ENCODE measurements at places on chromosomes 6 and 20.

DNA sequence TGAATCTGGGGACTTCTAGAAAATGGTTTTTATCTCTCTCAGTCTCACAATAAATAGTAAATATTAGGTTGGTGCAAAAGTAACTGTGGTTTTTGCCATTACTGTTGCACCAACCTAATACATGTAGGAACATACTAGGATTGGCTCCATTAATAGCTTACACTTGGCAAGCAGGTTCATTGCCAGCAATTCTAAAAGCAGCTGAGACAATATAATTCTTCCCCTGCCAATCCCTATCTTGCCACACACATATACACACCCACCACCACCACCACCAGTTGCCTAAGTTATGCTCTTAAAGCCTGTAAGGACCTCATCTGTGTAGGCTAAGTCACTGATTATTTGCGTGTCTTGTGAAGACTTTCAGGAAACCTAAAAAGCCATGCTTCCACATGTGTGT, 145.1 kb downstream of the KIF16B start:
- DNase-seq, result no peak

DNA sequence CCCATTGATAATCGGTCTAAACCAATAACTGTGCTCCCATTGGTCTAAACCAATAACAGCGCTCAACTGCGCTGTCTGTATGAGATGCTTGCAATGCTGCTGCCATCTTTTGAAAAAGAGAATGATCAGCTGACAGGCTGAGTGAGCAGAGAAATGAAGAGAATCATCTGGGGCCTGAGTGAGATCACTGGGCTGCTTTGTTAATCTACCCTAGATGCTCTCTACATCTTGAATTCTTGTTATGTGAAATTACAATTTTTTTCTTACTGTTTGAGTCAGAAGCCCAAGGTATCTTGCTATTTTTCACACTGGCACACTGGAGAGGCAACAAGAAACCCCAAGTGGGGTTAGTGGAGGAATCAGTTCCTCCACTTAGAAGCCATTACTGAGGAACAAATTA, 91.5 kb upstream of the GCM1 start:
- DNase-seq, result no peak

DNA sequence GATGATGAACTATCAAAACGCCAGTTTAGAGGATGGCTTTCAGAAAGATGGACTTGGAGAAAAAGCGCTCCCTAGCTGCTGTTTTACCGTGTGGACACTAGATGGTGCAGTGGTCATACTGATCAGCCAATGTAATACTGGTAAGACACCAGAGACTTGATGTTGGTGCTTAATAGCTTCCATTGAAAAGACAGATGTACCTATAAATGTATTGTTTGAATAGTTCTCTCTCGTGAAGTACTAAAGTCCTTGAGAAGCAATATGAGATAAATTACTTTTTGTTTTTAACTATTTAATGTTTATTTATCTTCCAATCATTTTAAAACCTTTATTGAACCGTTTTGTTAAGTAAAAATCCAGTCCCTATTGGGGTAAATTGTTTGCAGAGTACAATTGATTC, 63.9 kb upstream of the FUCA2 start:
- peak; percentile 85 for DNase-seq

DNA sequence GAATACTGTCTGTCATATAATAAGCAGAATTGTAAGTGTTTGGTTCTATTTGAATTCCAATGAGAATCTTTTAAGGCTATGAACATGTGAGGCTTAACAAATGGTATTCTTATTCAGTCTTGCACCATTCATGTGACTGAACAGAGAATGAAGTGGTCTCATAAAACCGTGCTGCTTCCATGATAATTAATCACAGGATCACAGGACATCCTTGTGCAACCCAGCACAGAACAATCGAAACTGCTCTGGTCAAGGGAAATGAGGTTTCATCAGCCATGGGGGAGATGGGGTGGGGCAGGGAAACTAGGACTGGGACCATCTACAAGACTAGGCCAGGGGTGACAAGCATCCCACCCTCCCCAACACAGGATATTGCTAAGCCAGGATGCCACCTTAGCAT, 6.0 kb downstream of the PPIL6 start:
- no peak for DNase-seq

- DNase-seq, result no peak
Measured at GRCh38 chr6:50826037-50826761, 7.5 kb downstream of the TFAP2B start.

DNA sequence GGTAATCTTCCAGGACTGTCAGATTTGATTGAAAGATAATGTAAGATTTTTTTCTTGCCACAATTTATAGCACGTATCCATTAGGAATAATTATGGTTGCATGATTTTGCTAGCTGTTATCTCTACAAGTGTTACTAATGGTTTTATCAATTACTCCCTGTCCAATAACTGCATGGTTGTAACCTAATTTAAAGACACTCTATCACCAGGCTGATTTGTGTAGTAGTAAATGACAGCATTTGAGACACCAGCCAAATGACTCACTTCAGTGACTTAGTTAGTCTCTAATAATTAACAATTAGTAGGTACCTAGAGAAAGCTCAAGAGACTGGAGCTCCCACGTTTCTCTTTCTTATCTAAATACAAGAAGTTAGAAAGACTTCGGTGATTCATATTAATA, 453.8 kb upstream of the POU3F2 start:
- no peak for DNase-seq

- DNase-seq, result peak; percentile 13
Measured at GRCh38 chr6:100775667-100776066, 105.5 kb downstream of the ASCC3 start.

DNA sequence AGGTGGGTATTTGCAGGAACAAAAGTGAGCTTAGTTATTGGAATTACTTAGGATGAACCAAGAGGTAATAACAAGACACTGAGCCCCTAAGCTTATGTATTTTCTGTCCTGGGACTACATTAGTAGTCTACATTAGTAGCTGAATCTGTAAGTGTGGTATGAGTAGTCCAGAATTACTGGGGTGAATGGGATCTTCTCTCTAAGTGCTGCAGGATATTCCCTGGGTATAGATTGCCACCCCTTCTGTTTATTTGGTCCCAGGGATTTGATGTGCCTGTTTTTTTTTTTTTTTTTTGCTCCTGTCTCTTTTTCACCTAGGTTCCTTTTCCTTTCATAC, 5.9 kb downstream of the CD2AP start:
- no peak for DNase-seq

DNA sequence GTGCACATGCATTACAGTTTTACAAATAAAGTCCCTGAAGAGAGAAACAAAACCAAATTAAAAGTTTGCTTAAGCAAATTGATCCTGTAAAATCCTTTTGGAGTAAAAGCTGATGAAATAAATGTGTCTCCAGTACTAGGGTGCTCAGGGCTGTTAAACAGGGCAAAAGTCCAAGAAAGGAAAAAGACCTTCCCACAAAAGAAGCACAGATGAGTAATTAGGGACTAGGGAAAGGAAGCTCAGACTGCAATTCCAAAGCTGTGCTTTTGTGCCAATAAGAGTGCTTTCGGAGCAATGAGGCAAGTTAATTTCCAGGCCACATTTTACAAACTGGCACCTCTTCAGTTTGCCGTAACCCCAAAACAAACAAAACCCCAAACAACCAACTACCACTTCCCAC, 10.4 kb upstream of the RNF182 start:
- no peak for DNase-seq

DNA sequence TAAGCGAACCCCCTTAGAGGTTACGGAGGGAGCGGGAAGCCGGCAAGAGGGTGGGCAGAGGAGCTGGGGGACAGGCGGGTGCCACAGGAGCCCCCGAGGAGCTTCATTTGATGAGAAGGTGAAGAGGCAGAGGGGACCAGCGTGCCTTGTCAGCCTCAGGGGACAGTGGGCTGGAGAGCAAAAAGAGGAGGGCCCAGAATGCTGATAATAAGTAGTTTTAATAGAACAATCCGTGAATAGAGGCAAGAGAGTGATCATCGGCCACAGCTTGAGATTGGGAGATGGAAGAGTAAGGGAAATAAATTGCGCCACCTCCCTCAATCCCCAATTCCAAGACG, 1.3 kb downstream of the COL19A1 start:
- peak; percentile 52 for DNase-seq

DNA sequence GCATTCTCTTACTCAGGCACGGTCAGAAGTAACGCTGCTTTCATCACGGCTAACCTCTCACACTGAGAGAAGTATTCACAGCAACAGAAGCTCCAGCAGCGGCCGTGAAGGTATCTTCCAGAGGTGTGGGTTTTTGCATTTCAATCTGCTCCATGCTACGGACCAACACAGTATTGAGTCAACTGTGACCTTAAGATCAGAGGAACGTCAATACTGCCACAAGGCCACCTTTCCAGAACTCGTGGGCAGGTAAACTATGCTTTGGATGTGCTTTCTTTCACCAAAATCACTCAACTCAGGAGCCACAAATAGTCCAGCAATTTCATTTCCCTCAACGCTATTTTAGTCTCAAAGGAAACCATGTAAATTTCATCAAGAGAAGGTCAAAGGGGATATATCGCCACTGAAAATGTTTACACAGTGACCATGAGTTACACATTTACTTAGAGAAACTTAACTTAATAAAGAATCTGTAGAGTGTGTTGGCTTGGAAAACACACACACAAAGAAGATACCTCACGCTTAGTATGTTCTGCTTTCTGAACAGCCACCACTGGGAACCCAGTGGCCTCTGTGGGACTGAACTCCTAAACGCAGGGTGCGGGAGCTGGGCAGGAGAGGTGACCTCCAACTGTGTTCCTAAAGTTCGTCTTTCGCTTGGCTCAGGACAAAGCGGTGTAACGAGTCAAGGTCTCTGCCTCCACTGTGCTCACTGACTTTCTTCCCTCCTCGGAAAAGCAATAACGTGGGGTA, 27.9 kb downstream of the TXNDC5 start:
- no peak for DNase-seq

GRCh38 chr6:123480986-123481385, 155.8 kb downstream of the TRDN start:
- DNase-seq, result no peak

GRCh38 chr20:10641893-10642292, 31.9 kb downstream of the JAG1 start:
- no peak for DNase-seq

GRCh38 chr6:31568537-31568961, 3.5 kb upstream of the LTA start:
- no peak for DNase-seq

DNA sequence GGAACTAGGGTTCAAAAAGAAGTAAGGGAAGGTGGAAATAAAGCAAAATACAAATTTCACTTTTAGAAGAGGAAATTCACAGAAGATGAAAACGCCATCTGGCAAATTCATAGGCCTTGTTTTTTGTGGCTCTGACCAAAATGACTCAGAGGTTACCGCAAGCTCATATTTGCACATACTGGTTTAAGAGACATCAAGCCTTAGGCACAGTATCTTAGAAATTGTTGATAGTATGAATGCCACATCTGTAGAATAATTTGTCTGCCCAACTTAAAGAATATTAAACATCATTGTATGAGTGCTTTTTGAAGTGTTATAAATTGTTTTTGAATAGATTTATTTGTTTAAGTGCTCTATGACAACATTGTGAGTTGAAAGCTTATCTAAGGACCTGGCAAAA, 10.6 kb downstream of the TAAR1 start:
- no peak for DNase-seq

- no peak for DNase-seq
Measured at GRCh38 chr6:15386756-15387112, 140.9 kb downstream of the JARID2 start.

GRCh38 chr20:5705827-5706226, 44.4 kb upstream of the SHLD1 start:
- no peak for DNase-seq

DNA sequence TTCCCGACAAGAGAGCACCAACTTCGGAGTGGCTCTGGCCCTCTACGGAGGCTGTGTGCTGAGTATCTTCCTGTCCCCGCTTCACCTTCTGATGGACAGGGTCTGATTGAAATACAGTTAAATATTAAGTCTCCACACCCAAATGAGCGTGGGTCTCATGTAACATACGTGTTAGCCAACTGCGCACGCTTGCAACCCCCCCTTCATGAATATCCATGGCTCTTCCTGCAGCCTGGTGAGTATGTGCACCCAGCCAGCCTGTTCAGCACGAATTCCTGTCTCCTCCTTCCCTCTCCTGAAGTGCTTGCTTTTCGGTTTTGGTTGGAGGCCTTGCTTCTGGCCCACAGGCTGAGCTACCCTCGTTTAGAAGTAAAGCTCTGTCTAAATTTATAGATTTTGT, 102.9 kb upstream of the FRMD1 start:
- DNase-seq, result no peak

- no peak for DNase-seq
Measured at GRCh38 chr6:142568857-142569597, 267.2 kb downstream of the ADGRG6 start.

GRCh38 chr6:163814494-163815364, 400.2 kb downstream of the QKI start:
- no peak for DNase-seq

DNA sequence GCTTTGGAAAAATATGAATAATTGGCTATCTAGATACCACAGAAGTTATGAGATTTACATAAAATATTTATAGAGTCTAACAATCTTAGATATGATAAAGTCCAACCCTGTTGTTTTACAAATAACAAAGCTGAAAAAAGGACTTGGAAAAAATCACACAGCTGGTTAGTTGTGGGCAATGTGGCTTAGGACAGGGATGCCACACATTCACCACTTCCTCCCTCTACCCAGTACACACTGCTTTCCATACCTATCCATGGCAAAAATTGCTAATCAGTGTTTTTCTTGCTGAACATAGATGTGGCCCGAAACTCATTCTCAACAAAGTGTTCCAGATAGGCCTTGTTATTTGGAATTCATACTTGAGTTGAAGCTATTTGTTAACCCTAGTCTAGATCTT, 147.3 kb upstream of the BMP5 start:
- DNase-seq, result no peak

- DNase-seq, result no peak
Measured at GRCh38 chr6:5619249-5619648, 357.9 kb downstream of the FARS2 start.

DNA sequence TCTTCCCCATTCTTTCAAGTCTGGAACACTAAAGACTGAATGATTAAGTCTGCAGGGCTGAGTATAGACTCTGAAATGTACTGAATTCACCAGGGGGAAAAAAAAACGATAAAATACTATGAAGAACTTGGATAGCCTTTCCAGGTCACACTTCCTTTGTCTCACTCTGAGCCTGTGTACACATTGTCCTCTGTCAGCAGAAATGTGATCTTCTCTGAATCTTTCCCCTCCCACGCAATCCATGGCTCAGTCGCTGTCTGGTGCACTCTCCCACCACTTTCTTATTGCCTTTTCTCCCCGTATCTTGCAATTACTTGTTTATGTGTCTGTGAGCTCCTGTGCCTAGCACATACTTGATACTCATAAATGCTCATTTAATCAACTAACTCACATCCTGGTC, 212.6 kb upstream of the RSPO3 start:
- no peak for DNase-seq

- DNase-seq, result peak; percentile 65
Measured at GRCh38 chr6:157221049-157221816, 102.1 kb downstream of the TMEM242 start.

DNA sequence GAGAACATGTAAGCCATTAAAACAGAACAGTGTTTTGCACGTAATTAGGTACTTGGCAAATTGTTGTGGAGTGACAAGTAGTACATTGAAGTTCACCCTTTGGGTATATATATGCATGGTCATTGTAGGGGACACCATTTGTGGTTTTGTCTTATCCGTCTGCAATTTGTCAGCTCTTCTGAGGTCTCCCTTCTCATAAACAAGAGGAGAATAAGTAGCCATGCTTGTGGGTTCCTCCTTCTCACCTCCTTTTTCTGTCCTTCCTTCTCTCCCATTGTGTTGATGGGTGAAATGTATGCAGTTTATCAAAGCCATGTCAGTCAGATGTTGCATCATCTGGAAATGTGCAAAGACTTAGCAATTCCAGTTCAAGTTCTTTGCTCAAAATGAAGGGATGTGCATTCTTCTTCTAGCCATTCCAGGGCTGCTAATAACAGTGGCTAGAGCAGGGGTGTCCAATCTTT, 70.9 kb downstream of the QKI start:
- DNase-seq, result no peak

Data from G401 (cell line).